ENCODE measurements at places on chromosomes 3 and 15. TPM values are rescaled to one million over a fixed set of nuclear protein-coding genes. Genes with fewer than 3 reads are reported as not detected.

- no peak for DNase-seq
Measured at GRCh38 chr15:74352393-74352910, 15.0 kb downstream of the CYP11A1 start.

Gene HEG1
- 75.1 TPM for total RNA-seq

DNA sequence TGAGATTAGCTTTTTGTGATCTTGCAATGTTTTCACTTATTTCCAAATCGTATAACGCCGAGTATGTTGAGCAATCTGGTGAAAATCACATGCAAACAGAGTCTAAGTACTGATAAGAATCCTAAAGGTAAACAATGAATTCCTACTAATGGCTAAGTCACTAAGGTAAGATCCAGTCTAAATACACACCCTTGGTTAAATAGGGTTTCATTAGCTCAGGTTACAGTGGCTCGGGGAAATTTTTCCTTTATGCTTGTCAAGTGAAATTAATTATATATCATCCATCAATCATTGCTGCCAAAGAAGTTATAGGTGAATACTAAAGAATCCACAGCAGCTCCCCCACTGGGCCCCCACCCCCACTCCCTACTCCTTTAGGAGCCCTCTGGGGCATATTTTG, 139.3 kb downstream of the SOX2 start:
- DNase-seq, result no peak

Gene C3orf49
- not detected for total RNA-seq

Gene IL20RB
- total RNA-seq, result 6.4 TPM

Gene GOLIM4
- 19.7 TPM for total RNA-seq

DNA sequence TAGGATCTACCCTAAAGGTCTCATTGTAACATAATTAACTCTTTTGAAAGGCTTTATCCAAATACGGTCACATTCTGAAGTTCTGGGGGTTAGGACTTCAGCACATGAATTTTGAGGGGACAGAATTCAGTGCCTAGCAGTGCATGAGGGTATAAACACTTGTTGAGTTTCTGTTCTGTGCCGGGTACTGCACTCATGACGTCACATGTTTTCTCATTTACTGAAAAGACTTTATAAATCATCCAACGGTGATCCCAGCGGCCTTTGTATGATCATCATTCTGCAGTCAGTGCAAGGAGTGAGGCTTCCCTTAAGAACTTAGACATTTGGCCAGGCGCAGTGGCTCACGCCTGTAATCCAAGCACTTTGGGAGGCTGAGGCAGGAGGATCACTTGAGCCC, 25.1 kb downstream of the SV2B start:
- no peak for DNase-seq

DNA sequence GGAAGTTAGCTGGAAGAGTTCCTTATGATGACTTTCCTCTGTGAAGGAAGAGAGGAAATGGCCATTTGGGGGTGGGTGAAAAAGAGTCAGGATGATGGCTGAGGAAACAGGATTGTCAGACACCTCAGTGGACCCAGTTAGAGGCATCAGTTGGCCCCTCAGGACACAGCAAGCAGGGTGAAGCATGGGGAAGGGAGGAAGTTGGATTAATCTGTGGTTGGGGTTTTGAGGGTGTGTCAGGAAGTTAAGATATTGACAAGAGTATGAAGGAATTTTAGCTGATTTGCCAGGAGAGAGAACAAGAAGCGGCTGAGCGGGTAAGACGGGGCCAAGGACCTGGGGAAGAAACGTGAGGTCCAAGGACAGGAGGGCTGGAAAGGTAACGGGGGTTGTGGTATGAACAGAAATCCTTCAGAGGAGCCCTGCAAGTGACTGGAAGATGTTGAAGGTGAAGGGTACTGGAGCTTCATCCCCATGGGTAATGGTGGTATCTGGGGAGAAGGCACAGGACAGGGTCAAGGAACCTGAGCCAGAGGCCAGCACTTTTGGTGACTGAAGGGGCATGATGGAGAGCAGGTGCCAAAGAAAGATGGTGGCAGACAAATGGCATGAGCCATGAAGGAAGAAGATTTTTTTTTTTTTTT, 2.7 kb downstream of the UQCC5 start:
- DNase-seq, result no peak

DNA sequence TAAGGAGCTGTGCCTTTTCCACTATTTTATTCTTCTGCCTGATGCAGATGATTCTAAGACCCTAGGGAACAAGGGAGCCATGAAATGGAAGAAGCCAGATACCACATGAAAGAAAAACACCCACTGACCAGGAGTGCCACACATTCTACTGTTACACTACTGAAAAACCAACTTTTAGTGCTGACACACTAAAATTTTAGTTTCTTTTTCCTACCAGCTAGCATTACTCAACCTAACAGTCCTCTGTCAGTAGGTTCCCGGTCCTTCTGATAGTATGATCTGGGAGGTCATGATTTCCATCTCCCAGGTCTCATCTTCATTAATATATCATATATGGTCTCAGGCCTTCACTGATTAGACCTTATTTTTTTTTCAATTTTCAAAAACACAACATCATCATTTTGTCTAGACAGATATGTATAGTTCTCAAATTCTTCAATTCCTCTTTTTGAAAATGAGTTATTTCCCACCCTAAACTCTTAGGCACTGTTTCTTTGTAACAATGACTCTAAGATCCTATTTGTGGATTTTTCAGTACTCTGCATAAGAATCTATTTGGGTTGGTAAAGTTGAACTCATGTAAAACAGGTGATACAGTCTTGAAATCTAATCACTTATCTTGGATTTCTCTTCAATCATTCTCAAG, 321.8 kb downstream of the CTNNB1 start:
- DNase-seq, result no peak

- DNase-seq, result no peak
Measured at GRCh38 chr3:124276539-124277143, 284.7 kb upstream of the ROPN1 start.

Gene IMPDH2
- total RNA-seq, result 304 TPM

Gene FBLN2
- total RNA-seq, result 59.9 TPM

DNA sequence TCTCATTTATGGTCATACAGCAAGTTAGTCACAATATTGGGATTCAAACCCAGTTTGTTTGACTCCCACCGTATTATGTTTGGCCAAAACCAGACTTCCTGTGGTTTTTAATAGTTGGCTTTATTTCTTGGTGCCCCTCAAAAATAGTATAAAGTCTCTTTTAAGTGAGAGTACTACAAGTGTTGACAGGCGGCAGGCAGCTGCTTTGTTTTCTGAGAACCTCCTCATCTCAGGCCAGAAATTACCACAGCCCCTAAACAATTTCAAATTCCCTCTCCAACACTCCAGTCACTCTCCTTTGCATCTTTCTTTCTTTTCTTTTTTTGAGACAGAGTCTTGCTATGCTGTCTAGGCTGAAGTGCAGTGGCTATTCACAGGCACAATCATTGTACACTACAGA, 121.5 kb downstream of the POLR2M start:
- DNase-seq, result no peak

Gene TLE3
- 42.9 TPM for total RNA-seq

Gene LINGO1
- total RNA-seq, result 0.44 TPM
